ENCODE measurements at places on chromosomes 5 and 9.

DNA sequence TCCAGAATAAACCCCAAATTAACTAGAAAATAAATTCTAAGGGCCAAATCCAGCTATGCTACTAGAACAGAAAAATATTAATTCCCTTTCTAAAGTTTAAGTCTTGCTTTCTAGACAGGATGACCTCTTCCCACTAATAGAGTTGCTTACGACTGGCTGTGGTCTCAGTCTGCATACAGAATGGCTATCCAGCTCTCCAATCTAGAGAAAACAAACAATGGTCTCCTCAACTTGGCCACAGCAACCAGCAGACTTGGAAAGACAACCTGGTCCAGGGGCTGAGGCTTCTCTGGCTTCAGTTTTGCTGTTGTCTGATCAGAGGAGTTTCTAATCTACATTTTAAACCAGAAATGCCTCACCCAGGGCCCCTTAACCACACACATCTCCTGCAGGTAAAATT lies 28.9 kb downstream of the RASEF start:
- DNase-seq: no peak

GRCh38 chr5:106415541-106415940 lies 1255.2 kb downstream of the EFNA5 start:
- no peak for DNase-seq

GRCh38 chr9:16611001-16611400 lies 259.5 kb downstream of the BNC2 start:
- no peak for DNase-seq

DNA sequence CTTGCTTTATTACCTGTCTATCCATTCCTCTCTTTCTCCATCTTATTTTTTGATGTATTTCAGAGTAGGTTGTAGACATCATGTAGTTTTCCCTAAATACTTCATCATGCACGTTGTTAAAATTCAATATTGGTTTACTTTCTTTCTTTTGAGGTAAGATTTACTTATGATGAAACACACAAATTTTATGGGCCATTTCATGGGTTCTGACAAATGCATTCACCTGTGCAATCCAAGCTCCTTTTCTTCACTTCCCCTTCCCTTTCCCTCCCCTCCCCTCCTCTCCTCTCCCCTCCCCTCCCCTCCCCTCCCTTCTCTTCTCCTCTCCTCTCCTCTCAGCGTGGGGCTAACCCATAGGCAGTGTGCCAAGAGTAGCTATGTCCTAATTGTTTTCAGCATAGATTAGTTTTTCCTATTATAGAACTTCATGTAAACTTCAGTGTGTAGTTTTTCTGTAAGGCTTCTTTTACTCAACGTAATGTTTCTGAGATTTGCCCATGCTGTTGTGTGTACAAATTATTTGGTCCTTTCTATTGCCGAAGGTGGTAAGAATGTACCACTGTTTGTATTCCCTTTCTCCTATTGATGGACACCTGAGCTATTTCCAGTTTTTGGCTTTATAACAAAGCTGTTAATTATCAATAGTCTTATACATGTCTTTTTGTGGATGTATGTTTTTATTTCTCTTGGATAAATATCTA lies 92.9 kb upstream of the CLINT1 start:
- DNase-seq: no peak

DNA sequence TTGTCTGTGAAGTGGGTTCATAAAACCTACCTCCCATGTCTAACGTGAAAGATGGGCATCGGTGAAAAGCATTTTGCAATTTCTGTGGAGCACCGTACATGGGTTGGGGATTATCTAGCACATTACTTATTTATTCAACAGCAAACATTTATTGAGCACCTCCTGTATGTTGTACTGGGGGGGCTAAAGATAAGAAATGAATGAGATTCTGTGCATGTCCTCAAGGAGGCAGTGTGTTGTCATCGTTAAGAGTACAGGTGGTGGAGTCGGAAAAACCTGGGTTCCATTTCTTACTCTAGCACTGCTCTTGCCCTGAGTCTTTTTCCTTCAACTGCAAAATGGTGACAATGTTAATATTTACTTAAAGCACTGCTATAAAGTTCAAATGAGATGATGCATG lies 30.4 kb upstream of the DENND1A start:
- DNase-seq: no peak

GRCh38 chr5:76556511-76557221 lies 66.5 kb downstream of the F2RL2 start:
- no peak for DNase-seq

DNA sequence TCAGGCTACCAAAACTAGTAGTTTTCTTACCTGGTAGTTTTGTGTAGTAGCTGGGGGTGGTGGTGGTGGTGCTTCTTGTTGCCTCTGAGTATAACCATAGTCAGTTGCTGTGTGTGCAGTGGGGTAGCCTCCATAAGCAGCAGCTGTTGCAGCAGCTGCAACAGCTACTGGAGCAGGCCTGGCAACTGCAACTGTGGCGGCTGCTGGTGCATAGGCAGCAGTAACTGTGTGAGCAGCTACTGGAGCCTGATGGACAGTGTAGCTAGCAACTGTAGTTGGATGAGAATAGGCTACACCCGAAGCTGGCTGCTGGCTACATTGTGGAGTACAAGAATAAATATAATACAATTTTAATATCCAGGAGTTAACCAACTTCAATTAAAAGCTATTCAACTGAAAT lies 24.7 kb downstream of the ZFR start:
- DNase-seq: no peak

DNA sequence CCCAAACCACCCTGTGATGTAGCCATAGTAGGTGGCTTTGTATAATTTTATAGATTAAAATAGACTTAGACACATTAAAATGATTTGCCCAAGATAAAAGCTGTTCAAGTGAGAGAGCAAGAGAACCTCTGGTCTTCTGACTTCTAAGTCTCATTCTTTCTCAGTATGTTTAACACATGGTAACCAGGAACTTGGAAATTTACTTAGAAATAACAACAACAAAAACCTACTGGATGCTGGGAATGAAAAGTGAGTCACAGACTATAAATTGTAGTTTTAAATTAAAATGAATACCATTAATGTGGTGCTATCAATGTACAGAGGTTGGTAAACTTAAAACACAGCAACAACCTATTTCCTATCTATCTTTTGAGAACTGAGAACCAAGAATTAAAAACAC lies 30.4 kb downstream of the HMGCR start:
- DNase-seq: no peak

DNA sequence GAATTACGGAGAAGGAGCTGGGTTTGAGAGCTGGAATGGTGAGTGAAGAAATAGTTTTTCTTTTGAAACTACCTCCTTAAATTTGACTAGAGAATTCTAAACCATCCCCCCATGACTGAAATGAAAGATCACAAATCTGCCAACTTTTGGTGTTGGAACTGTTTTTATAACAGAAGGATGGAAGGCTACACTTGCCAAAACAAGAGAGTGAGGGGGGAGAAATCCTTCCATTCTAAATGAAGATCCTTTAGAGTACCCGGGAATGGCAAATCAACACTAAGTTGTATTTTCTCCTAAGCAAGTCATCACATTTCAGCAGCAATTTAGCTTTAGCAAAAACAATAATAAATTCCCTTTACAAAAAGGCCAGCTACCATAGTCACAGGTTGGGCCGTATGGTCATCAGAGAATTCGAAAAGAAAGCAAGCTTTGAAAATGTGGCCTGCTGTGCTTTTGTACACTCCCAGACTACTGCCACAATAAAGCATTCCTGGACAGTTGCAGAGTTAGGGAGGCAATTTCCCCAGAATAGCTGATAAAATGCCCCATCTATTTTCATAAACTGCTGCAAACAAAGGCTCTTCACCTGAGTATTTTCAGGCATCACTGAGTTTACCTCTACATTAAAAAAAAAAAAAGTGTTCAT lies 25.0 kb upstream of the FREM1 start:
- no peak for DNase-seq
